Activated CD4-positive, alpha-beta T cell treated with anti-CD3 and anti-CD28 coated beads for 36 hours (primary cell): ENCODE measurements at places on chromosomes 12 and 14. TPM values are rescaled to one million over a fixed set of nuclear protein-coding genes. Genes with fewer than 3 reads are reported as not detected.

Gene SMCO2
- 0.23 TPM for total RNA-seq

Gene CTSG
- not detected for total RNA-seq

- no peaks in the 10 kb centered on the region for H3K27me3 ChIP-seq
- H3K36me3 ChIP-seq: no peaks in the 10 kb centered on the region
- H3K27ac ChIP-seq: no peak overlapping the region
- H3K4me1 ChIP-seq: no peaks in the 10 kb centered on the region
Measured at GRCh38 chr12:70772836-70773235, 135.6 kb upstream of the PTPRB start.

DNA sequence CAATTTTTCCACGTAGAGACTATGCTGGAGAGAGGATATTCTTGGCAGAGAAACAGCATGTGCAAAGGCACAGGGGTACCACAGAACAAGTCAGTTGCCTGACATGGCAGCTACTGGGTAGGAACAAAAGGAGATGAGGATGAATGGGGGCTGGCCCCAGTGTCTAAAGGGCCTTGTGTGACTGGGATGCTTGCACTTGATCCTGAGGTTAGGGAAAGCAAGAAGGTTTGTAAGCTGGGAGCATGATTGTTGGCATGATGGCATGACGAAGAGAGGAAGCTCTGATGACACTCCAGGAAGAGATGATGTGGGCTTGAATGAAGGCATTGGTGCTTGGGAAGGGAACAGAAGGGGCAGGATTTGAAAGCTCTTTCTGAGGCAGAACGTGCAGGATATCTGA lies 139.1 kb downstream of the ZFP36L1 start:
- H3K4me3 ChIP-seq: no peak overlapping the region
- H3K4me1 ChIP-seq: peaks cover 10% of the 10 kb centered on the region
- no peak overlapping the region for H3K27ac ChIP-seq
- H3K36me3 ChIP-seq: no peaks in the 10 kb centered on the region
- H3K27me3 ChIP-seq: no peaks in the 10 kb centered on the region
- no peak for DNase-seq

GRCh38 chr14:23640524-23641141 lies 4.5 kb downstream of the DHRS2 start:
- DNase-seq: no peak
- no peak overlapping the region for H3K27ac ChIP-seq

GRCh38 chr12:106780010-106780631 lies 5.6 kb downstream of the RIC8B start:
- no peaks in the 10 kb centered on the region for H3K27me3 ChIP-seq
- no peak overlapping the region for H3K27ac ChIP-seq
- H3K4me3 ChIP-seq: no peak overlapping the region
- peaks cover 5% of the 10 kb centered on the region for H3K36me3 ChIP-seq
